HCT116 (cell line): ENCODE measurements at places on chromosomes 2 and 18.

- no peak overlapping the region for H3K27ac ChIP-seq
- H3K27me3 ChIP-seq: no peaks in the 10 kb centered on the region
- peaks cover 24% of the 10 kb centered on the region for H3K36me3 ChIP-seq
Measured at GRCh38 chr2:197477797-197478196, 21.8 kb downstream of the HSPD1 start.

DNA sequence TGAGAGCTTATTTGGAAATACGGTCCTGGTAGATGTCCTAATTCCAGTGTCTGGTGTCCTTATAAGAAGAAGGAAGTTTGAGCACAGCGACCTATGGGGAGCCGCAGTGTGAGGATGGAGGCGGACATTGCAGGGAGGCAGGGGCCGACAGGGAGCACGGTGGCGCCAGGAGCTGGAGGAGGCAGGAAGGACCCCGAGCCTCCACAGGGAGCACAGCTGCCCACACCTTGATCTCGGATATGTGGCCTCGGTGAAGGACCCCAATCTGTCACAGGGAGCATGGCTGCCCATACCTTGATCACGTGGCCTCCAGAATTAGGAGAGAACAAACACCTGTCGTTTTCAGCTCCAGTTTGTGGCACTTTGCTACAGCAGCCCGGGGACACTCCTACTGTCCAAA is 461.6 kb upstream of the SALL3 start:
- no peak overlapping the region for H3K4me3 ChIP-seq
- no peaks in the 10 kb centered on the region for H3K27me3 ChIP-seq
- DNase-seq: no peak
- H3K36me3 ChIP-seq: no peaks in the 10 kb centered on the region

GRCh38 chr2:211270257-211270656 is 713.9 kb downstream of the CPS1 start:
- no peak overlapping the region for H3K27ac ChIP-seq
- H3K4me1 ChIP-seq: no peaks in the 10 kb centered on the region
- no peak overlapping the region for H3K4me3 ChIP-seq
- H3K36me3 ChIP-seq: no peaks in the 10 kb centered on the region
- no peaks in the 10 kb centered on the region for H3K27me3 ChIP-seq
- DNase-seq: no peak

DNA sequence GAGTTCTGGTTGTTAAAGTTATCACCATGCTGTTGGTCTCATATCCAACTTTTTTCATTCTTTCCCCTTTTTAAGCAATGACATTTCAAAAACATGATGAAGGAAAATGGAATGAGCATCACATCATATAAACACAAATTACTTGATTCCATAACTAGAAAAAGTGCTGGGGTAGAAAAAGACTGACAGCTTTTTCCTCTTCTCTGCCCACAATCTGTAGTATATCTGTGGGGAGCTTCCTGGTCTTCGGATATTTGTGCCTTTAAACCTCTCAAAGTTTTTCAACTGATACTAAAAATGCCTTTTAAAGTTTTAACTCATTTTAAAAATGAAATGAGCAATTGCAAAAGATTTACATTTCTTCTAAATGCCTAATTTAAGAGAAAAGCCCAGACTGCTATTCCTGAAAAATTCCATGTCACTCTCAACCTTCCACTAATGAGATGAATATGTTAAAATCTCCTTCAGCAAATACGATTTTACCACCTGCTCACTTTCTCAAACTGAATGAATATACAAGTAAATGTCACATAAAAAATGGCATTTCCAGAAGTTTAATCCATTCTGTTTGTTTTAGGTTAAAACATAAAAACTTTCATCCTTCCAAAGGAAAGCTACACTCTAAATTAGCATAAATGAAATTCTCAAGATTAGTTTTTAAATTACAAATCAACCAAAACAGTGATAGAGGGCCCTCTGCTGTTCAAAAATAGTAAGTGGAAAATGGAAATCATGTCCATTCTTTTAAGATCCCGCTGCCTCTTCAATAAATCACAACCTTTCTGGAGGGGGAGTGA is 2.1 kb downstream of the DNAH7 start:
- H3K4me3 ChIP-seq: no peak overlapping the region
- no peaks in the 10 kb centered on the region for H3K4me1 ChIP-seq
- DNase-seq: peak; percentile 19
- no peaks in the 10 kb centered on the region for H3K27me3 ChIP-seq
- no peak overlapping the region for H3K27ac ChIP-seq
- H3K36me3 ChIP-seq: no peaks in the 10 kb centered on the region

- DNase-seq: no peak
- H3K36me3 ChIP-seq: peaks cover 20% of the 10 kb centered on the region
- no peaks in the 10 kb centered on the region; the same call in 1 of the 2 replicates for H3K4me1 ChIP-seq
- H3K27ac ChIP-seq: no peak overlapping the region
- H3K4me3 ChIP-seq: no peak overlapping the region
Measured at GRCh38 chr18:80120932-80121331, 11.9 kb downstream of the ADNP2 start.

DNA sequence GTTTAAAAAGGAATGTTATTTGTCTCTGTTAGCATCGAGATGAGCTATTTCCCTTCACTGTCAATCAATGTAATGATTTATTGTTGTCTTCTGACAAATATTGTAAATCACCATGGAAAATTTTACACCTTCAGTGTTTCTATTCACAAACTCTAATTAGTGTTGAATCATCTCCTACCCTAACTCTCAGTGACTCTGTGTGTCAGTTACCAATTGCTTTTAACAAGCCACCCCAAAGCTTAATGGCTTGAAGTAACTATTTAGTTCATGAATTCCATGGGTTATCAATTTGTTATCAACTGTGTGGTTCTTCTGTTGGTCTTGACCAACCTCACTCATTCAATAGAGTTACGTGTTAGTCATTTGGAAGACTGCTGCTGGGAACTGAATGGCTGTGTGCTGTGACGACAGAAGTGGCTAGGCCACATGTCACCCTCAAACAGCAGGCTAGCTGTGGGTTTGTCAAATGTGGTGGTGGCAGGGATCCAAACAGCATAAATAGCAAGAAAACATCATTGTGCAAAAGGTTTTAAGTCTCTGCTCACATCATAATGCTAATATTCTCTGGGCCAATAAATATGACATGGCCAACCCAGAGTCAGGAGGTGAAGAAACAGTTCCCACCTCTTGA is 910.8 kb upstream of the CDH2 start:
- H3K27ac ChIP-seq: no peak overlapping the region
- no peaks in the 10 kb centered on the region for H3K27me3 ChIP-seq
- DNase-seq: no peak
- H3K36me3 ChIP-seq: no peaks in the 10 kb centered on the region

- no peaks in the 10 kb centered on the region for H3K36me3 ChIP-seq
- H3K27me3 ChIP-seq: peaks cover 17% of the 10 kb centered on the region
- no peaks in the 10 kb centered on the region for H3K4me1 ChIP-seq
- no peak overlapping the region for H3K4me3 ChIP-seq
Measured at GRCh38 chr2:18154259-18154658, 275.8 kb downstream of the KCNS3 start.
